ENCODE measurements at places on chromosomes 12 and 14.

DNA sequence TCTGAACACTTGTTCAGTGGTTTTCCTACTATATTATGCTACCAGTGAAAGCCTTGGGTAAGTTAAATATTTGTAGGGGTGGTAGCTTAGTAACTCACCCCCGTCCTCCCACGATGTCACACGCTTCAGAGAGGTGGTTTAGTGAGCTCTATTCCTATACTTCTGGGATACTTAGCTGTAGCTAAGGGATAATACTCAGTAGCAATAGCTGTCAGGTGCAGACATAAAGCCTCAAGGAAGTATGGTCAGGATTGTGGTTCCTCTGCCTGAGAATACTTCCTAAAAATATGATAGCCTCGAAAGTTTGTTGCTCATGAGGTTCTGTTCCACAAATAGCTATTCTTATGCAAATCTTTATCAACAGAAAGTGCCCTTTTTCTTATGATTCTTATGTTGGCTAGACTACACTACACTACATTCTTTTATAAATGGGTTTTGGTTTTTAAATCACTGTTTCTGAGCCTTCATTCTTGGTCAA lies 11.9 kb downstream of the DLST start:
- DNase-seq, result no peak

- DNase-seq, result no peak
These were observed 118.3 kb downstream of the MGAT4C start for GRCh38 chr12:86137936-86138335.

GRCh38 chr14:22039938-22040780 lies 366.5 kb upstream of the OR4E1 start:
- peak; percentile 12 for DNase-seq

DNA sequence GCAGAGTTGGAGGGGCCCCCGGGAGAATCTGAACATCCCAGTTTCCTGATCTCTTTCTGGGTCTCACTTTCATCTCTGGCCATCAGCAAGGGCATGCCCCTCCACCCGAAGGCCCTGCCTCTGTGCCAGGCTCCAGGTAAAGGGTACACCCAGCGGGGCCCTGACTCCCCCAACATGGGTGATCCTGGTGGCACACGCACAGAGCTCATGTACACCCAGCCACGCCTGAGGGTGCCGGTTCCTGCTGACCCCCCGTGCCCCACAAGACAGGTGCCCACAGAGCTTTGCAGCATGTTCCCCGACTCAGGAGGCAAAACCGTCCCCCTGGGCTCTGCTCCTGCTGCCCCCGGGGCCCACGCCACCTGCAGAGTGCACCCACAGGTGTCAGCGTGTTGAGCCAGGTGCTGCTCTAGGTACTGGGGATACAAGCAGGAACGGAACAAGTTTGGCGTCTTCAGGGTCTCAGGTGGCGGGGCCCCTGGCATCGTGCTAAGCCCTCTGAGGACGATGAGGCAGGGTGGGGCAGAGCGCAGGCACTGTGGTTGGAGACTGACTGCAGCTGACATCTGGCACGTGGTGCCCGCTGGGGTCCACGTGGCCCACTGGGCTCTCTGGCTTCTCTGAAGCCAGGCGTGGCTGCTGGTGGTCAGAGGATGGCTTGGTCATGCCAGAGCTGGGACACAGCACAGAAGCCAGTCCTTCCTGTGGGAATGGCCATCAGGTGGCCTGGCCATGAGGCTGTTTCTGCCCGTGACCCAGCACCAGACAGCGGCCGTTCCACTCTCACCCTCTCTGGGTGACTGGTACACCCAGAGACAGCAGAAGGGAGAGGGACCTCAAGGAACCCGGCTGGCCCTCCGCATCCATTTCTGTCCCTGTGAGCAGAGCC lies 13.8 kb downstream of the BAG5 start:
- no peak for DNase-seq

DNA sequence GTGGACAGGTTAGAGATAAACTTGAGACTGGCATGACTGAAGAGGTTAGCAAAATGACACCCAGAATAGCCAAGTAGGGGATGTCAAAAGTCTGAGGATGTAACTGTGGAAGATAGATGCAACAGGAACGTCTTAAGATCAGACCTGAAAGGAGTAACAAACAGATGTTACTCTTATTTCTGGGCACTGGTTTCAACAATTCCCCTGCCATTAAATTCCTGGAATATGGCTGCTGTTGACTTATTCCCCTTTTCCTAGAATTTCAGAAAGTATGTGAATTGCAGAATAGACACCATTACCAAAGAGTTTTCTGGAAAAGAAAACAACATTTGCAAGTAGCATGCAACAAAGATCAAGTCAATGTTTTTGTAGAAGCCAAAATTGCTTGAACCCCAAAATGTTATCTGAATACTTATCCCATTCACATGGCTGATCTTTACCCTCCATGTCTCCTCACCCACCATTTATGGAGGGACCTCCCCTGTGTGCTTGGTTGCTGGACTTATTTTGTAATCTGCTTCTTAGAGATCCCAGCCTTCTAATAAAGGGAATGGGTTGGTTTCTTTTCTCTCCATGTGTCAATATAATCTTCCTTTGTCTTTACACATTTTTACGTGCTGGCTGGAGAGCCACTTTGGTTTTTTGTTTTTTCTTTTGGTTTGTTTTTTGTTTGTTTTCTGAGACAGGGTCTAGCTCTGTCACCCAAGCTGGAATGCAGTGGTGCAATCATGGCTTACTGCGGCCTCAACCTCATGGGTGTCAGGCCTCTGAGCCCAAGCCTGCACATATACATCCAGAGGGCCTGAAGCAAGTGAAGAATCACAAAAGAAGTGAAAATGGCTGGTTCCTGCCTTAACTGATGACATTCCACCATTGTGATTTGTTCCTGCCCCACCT lies 57.0 kb downstream of the BBS10 start:
- no peak for DNase-seq

DNA sequence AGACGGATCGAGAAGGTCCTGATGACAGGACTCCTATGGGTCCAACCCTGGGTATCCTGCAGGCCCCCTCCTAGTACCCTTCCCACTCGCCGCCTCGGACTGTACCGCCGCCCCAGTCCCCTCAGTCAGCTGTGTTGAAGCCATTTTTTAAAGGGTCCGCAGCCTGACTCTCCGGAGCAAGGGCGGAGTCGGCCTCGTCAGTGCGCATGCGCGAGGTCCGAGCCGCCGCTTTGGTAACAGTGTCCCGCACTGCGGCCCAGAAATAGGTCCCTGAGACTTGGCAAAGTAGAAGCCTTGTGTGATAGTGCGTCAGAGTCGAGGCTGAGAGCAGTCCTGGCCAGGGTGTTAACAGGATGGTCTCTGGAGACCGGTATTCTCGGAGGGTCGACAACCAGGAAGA lies 769.0 kb upstream of the ALG10B start:
- no peak for DNase-seq

Data from effector memory CD8-positive, alpha-beta T cell (primary cell).